HS-27A (cell line): ENCODE measurements at places on chromosomes 4 and X.

- no peak for DNase-seq
These were observed 71.3 kb upstream of the ACSL1 start for GRCh38 chr4:184896868-184897715.

DNA sequence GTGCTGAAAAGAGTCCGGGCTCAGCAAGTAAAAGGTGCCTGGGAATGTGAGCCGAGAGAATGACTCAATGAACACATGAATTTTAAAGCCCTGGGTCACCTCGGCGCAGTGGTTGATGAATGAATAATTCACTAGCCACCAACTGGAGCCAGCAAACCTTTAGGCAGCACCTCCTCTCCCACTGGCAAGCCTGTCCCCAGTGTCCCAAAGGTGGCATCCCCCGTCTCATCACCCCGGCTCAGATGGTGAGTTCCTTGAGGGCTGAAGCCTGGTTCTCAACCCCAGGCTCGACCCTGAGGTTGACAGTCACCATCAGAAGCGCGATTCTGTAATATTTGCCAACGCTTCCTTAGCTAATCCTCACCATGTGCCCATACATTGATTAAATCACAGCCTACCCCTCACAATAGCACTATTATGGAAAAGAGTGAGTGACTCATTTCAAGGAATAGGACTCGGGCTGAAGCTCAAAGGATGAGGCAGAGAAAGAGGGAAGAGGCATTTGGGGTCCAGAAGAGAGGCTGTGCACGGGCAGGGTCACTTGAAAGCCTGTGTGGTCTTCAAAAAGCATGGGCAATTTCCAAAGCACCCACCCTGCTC, 2.7 kb upstream of the CCNQ start:
- DNase-seq = no peak

DNA sequence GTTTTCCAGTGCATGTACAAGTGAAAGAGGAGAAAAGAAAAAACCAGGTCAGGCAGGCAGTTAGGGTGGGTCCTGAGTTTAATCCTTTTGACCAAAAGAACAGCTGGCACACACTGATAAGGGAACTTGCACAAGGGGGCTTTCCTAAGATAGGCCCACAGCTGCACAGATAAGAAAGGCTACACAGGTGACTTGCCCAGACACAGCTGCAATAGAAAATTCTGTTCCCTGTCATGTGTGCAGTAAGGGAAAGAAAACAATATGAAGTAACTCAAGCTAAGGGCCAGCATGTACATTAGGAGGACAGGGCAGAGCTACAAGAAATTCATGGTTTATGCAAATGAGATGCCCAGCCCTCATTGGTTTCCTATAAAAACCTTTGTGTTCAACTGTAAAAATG, 32.9 kb downstream of the LUZP4 start:
- no peak for DNase-seq

GRCh38 chr4:69759189-69759604, 1.2 kb downstream of the SULT1B1 start:
- no peak for DNase-seq

GRCh38 chrX:108699368-108699767, 37.0 kb downstream of the IRS4 start:
- DNase-seq = no peak

DNA sequence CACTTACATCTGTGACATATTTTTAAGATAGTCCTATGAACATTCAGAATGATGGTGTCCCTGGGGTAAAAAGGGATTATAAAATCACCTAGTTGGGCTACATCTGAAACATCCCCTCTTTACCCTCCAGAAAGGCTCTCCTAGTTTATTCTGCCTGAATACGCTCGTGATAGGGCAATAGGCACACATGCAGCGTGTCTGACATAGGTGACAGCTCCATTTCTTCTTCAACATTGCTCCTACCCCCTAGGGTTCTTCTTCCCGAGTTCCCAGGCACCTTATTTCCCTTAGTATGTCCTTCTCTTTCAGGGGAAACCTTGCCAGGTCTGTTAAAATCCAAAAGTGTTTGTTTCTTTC, 27.1 kb upstream of the CFAP299 start:
- DNase-seq = no peak

GRCh38 chr4:16916719-16917337, 18.4 kb upstream of the LDB2 start:
- peak; percentile 48 for DNase-seq

- DNase-seq = no peak
These were observed 56.9 kb downstream of the ACOX3 start for GRCh38 chr4:8383451-8384160.

DNA sequence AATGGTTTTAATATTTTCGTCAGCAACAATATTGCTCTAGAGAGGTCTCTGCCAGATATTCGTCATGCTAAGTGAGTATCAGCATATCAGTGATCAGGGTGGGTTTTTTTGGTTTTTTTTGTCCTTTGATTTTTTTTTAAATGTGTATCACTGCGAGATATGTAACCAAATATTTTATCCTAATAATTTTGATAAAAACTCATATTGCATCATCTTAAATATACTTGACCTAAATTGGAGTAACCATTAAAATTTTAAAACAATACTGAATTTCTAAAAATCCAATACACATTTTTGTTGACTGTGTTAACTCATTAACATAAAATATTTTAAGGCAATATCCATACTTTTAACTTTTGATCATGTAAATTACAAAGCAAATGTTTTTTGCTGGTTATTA, 498.5 kb downstream of the GALNTL6 start:
- DNase-seq = no peak

- DNase-seq = no peak
These were observed 19.8 kb downstream of the CENPVL3 start for GRCh38 chrX:51598899-51599298.

DNA sequence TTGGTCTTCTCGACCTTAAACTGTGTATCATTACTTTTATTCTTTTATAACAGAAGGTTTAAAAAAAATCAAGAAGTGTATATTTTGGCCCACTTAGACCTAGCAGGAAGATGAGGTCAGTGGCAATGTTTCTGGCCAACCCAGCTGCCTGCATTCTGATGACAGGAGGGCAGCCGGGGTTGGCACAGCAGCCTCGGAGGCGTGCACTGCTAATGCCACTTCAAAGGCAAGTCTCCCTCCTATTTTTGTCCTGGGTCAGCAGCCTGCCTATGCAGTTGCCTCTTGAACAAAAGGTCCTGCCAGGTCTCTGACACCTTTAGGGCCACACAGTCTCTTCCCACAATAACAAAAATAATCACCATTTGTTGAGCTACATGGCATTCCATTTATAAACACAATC, 89.4 kb upstream of the MYOZ2 start:
- no peak for DNase-seq

DNA sequence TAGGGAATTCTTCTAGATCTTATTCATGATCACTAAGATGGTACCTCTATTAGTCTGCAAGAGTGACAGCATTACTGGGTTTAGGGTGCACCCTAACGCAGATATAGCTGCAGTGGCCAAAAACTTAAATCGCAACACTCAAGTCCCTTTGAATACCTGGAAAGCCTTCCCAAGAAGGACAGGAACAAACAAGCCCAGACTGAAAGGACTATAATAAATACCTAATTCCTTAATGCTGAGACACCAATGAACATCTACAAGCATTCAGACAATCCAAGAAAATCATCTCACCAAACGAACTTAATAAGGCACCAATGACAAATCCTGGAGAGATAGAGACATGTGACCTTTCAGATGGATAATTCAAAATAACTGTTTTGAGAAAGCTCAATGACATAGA, 74.9 kb upstream of the PDHA2 start:
- no peak for DNase-seq

GRCh38 chr4:81491943-81492342, 20.2 kb upstream of the RASGEF1B start:
- no peak for DNase-seq

GRCh38 chr4:183471946-183472708, 27.7 kb downstream of the CDKN2AIP start:
- DNase-seq = no peak

DNA sequence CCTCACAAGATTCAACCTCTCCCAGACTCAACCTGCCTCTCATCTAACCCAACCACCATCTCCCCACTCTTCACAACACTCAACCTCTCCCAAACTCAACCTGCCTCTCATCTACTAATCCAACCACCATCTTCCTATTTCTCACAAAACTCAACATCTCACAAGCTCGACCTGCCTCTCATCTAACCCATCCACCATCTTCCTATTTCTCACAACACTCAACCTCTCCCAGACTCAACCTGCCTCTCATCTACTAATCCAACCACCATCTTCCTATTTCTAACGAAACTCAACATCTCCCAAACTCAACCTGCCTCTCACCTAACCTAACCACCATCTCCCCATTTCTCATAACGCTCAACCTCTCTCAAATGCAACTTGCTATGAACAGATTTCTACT, 29.8 kb downstream of the FAT1 start:
- no peak for DNase-seq

DNA sequence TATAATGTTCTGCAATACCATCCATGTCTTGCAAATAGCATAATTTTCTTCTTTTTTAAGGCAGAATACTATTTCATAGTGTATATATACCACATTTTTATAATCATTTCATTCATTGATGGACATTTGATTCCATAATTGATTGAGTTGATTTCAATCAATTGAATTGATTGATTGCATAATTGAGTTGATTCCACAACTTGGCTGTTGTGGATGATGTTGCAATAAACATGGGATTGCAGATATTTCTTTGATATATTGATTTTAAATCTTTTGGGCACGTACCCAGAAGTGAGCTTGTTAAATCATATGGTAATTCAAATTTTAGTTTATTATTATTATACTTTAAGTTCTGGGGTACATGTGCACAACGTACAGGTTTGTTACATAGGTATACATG, 232.8 kb downstream of the GALNTL6 start:
- no peak for DNase-seq

- no peak for DNase-seq
These were observed 178.4 kb upstream of the RPS6KA3 start for GRCh38 chrX:20445109-20445508.

GRCh38 chr4:166172619-166173018, 299.6 kb downstream of the TLL1 start:
- no peak for DNase-seq

GRCh38 chr4:77196866-77197265, 39.9 kb downstream of the CCNG2 start:
- DNase-seq = no peak

DNA sequence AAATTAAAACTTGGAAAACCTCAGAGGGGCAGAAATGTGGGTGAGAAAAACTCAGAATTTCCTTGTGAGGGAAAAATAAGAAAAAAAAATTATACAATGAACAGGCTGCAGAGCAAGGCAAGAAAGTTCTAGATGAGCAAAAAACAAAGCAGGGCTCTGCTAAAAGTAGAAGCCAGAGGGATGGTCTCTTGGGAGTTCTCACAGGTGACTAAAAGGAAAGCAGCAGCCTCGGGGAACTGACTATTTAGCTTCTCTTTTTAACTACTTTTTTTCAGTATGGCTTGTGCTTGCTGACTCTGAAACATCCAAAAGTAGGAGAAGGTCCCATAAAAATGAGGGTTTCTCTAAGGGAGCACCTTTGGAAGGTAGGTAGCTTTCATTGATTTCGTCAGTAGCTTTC, 36.4 kb downstream of the PCDH19 start:
- DNase-seq = no peak

DNA sequence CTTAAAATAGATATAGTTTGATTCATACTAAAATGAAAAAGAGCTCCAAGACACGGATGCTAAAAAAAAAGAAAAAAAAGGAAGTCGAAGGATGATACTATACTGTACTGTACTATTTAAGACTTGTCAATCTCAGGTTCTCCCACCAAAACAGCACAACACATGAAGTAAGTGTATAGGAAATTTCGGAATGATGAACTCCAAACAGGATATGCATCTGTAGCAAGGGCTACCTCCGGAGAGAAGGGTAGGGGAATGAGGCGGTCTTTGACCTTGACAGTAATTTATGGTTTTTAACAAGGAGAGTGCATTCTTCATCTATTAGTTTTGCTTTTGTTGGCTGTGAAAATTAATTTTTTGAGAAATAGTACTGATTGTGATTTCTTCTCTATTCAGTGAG, 541 bp upstream of the FIP1L1 start:
- DNase-seq = no peak

GRCh38 chr4:100823993-100824323, 306.1 kb upstream of the EMCN start:
- no peak for DNase-seq

- DNase-seq = no peak
These were observed 1300.5 kb downstream of the ARAP2 start for GRCh38 chr4:34943741-34944386.

DNA sequence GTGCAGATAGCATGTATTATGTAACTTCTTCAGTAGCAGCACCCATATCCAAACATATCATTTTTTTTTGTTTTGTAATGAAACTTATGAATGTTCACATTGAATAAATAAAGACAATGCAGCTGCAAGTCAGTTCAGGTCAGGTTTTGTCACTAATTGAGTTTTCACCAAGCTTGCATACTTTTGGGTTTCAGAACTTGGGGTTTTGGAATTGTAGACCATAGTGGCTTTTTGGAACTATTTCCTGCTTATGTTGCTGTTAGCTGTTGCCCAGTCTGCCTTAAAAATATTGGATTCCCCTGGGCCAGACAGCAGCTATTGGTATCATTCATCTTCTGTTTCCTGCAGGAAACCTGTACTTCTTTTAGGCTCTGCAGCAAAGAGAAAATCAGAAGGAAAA, 113.4 kb upstream of the LIMCH1 start:
- DNase-seq = no peak

DNA sequence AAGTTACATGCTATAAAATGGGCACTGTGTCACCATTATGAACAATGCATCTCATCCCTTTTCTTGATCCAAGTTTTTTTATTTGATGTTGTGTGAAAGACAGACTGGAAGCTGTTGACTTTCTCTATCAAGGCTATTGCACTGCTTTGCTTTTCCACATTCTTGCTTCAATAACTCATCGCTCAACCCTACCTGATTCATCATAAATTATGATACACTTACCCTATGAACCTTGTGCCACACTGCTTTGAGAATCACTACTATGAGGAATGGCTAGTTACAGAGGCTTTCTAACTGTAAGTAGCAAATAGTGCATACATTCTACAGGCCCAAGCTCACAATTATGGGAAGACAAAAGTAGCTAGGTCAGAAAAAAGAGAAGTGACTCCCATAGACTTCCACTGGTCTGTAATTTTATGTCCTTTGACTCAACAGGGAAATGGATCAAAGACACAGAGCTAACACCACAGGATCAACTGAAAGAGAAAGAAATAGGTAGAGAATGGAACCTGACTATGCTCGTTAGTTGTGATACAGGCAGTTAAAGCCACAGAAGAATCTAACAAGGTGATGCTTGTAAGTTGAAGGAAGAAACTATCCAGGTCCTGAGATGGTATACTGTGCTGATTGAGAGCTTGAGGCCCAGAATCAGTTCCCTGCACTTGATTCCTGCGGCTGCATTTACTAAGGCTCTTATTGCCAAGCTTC, 163.5 kb downstream of the PPP3CA start:
- DNase-seq = no peak

GRCh38 chrX:129932016-129932820, 26.3 kb downstream of the UTP14A start:
- peak; percentile 22 for DNase-seq

- DNase-seq = no peak
These were observed 69.9 kb downstream of the COX7B2 start for GRCh38 chr4:46839128-46839527.

DNA sequence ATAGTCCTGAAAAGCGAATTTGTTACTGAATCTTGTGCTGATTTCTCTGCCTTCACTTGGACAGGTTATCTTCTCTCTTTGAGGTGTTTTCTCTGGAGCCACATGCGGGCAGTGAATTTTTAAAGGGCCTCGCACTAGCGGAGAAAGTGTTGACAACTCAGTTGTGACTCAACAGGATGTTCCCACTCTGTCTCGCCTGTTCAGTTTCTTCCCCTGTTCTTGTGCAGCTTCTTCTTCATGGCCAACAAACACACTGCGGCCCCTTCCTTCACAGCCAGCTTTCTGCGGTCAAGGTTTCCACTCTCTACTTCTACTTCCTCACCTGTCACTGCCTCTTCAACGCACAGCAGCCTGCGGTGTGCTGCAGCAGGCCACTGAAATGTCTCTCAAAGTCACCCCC, 1.1 kb upstream of the SHROOM4 start:
- DNase-seq = no peak
